Hematopoietic multipotent progenitor cell treated with erythropoietin and hydrocortisone succinate and interleukin-3 and kit ligand, for 15 days (in vitro differentiated cells): ENCODE measurements at places on chromosomes 12 and 14.

GRCh38 chr12:64004641-64005040 lies 160.1 kb downstream of the SRGAP1 start:
- DNase-seq, result no peak

GRCh38 chr12:76920172-76921099 lies 41.6 kb upstream of the CSRP2 start:
- DNase-seq, result no peak

GRCh38 chr12:66964629-66965028 lies 285.8 kb upstream of the GRIP1 start:
- DNase-seq, result no peak

GRCh38 chr14:90345239-90345557 lies 13.5 kb upstream of the NRDE2 start:
- no peak for DNase-seq

GRCh38 chr14:22231018-22231417 lies 358.0 kb downstream of the DAD1 start:
- no peak for DNase-seq

GRCh38 chr12:55702861-55703260 lies 4.8 kb downstream of the ITGA7 start:
- DNase-seq, result no peak

- peak; percentile 4 for DNase-seq
Observed at GRCh38 chr12:107684990-107685359, 624 bp upstream of the PWP1 start.

DNA sequence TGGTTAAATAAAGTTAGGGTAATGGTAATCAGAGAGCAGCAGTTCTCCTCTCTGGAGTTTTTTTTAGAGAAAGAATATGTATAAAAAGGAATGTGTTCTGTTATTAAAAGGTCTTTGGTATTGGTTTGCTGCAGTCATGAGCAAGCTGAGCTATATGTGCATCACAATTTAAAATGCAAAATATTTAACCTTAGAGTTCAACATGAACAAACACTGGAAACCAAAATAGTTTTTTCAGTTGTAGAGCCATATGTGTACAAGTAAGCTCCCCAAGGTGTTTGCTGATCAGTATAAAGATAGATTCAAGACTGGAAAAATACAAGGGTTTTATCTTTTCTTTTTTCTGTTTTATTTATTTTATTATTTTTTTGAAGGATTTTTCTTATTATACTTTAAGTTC lies 245.0 kb downstream of the NUBPL start:
- DNase-seq, result no peak

DNA sequence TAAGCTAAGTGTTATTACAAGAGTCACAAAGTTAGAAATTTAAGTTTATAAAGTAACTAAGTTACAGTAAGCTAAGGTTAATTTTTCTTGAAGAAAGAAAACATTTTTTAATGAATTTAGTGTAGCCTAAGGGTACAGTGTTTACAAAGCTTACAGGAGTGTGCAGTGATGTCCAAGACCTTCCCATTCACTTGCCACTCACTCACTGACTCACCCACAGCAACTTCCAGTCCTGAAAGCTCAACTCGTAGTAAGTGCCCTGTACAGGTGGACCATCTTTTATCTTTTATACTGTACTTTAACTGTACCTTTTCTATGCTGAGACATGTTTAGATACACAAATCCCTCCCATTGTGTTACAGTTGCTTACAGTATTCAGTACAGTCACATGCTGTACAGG lies 60.9 kb upstream of the TMEM263 start:
- no peak for DNase-seq

- no peak for DNase-seq
Observed at GRCh38 chr12:1474041-1474573, 120.3 kb downstream of the FBXL14 start.

- peak; percentile 59 for DNase-seq
Observed at GRCh38 chr12:5988659-5989116, 43.6 kb upstream of the ANO2 start.

GRCh38 chr12:42180990-42181596 lies 36.4 kb upstream of the GXYLT1 start:
- DNase-seq, result no peak

DNA sequence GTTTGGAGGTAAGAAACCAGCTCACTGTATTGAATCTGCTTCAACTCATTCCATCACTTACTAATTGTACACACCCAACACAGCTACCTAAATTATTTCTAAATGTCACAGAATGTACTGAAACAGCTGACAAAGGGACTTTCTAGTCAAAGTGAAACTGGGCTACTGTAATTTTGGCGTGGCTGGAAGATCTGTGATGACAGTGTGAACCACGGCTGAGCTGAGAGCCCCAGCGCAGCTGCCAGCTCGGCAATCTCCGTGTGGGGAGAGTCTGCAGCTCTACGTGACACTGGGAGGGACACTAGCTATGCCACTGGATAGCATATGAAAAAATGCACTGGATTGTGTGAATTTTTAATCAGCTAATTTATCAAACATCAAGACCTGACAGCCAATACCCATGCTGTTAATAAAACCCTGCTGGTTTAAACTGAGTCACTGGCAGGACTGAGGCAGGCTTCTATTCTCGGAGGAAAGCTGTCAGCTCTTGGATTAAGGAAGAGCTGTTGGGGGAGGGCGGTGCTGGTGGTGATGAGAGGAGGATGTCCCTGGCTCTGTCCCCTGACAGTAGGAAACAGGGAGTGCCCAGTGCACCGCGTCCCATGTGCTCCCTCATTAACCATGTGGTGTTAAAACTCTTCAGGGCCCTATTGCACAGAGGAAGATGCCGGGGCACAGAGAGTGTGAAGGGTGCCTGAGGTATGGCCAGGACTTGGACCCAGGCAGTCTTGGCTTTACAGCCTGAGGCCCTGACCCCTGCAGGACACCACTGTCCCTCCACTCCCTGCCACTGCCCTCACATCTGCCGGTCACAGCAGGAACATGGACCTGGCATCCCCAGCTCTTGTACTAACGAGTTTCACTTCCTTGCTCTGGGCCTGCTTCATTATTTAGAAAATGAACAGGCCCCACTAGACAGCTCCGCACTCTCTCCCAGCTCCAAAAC lies 13.3 kb downstream of the SLC15A4 start:
- no peak for DNase-seq

GRCh38 chr12:12070674-12071656 lies at the start of gene BCL2L14:
Gene BCL2L14, plus strand, starts transcription at chr12:12070939. Its CDS starts 8,367 bp downstream, at chr12:12079306.
- DNase-seq, result no peak

GRCh38 chr12:107356266-107356936 lies 263.1 kb upstream of the CRY1 start:
- DNase-seq, result no peak
